ENCODE measurements at places on chromosomes 12 and 14. TPM values are rescaled to one million over a fixed set of nuclear protein-coding genes. Genes with fewer than 3 reads are reported as not detected.

GPRC5A gene
- total RNA-seq: 60.6 TPM

ADAMTS20 gene
- not detected for total RNA-seq

RNASE3 gene
- 0.38 TPM for total RNA-seq

ERBB3 gene
- 58.1 TPM for total RNA-seq

ZDHHC22 gene
- not detected for total RNA-seq

HOTAIR gene
- total RNA-seq: 0.76 TPM

TBC1D30 gene
- total RNA-seq: 8.7 TPM

HHIPL1 gene
- 0.88 TPM for total RNA-seq

SDR9C7 gene
- total RNA-seq: not detected

NEUROD4 gene
- total RNA-seq: not detected

All from kidney (tissue), 22 donors.